ENCODE measurements at places on chromosomes 7 and 10.

DNA sequence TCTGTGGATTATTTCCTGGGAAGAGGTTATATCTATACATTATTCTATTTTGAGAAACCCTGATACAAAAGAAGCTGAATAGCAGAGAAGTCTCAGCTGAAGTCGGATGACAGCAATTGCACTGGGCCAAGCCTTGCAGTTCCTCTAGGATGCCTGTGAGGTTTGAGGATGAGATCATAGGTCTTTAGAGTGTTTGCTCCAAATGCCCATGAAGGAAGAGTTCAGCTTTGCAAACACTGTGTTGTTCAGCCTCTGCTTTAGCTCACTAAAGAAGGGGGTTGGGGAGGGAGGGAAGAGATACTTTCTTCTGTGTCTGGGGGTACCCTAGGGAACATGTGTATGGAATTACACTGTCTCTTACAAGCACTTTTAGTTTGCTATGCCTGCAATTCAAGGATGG lies 282.5 kb upstream of the NRP1 start:
- no peak for DNase-seq

DNA sequence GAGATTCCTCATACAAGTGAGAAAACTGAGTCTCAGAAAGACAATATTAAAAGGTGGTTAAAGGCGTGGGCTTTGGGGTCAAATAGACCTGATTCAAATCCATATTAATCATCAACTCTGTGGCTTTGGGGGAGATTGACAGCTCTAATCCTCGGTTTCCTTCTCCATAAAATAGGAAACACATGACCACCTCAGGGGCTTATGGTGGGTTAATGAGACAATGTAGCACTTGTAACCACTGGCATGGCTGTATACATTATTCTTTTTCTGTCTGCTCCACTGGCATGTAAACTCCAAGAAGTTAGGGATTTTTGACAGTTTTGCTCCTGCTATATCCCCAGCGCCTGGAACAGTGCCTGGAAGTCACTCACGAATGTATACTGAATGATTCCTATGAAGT lies 120.8 kb upstream of the GAD2 start:
- no peak for DNase-seq

DNA sequence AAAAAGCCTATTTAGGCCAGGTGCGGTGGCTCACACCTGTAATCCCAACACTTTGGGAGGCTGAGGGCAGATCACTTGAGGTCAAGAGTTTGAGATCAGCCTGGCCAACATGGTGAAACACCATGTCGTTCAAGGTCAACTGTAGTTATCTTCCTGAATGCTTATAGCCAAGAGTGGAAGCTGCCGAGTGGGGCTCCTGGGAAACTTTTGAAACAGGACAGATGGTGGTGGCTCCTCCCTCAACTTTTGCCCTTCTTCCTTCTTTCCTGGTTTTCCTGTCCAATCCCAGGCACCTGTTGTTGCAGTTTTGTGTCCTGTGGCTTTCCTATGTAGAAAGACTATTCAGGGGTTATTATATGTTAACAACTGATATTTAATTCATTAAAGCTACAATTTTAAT lies 8.7 kb upstream of the PPIA start:
- no peak for DNase-seq

DNA sequence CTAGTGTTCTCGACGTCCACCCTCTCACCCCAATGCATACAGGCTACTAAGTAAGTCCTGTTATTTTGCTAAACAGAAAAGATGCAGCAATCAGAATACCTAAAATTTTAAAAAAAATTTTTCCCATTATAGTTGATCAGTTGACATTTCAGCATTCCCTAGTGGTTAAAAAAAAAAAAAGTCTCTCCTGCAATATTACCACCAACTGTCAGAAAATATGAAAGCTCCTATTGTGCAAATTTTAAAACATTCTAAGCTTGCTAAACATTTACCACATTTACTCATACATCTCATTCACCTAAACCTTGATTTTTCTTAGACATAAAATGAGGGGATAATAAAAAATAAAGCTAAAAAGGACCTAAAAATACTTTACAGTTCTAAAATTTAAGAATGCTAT lies 165.6 kb downstream of the AVL9 start:
- no peak for DNase-seq

- no peak for DNase-seq
These were observed 22.6 kb downstream of the CHCHD3 start for GRCh38 chr7:133059263-133059662.

DNA sequence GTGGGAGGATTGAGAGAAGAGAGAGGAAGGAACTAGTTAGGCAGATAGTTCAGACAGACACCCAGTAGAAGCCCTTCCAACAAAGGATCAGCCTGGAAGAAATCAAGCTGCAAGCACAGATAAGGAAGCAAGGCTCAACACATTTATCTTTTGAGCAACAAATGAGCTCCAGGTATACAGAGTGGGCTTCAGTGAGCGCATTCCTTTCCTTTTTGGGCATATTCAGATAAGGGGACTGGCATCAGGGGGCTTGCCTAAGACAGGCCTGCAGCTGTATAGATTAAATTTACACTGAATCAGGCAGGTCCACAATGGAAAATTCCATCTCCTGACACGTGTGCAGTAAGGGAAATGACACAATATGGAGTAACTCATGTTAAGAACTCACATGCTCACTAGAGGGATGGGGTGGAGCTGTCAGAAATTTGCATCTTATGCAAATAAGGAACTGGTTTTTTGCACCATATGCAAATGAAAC lies 147.2 kb downstream of the AKR1D1 start:
- no peak for DNase-seq

DNA sequence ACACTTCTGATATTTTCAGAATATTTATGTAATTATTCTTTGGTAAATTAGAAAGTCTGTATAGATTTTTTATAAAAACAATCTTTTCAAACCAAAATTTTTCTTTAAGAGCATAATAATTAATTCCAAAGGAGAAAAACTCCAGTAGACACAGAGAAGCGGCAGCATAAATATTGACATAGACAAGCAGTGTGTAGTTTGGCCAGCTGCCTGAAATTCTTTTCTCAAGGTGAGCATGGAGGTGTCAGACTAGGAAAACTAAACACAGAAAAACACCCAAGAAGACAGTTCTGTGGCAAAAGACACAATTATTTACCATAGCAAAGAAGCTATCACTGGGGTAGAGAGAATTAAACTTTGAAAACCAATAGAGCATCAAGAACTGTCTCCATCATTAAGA lies 82.4 kb downstream of the KLF6 start:
- no peak for DNase-seq

Measured in activated T-cell treated with anti-CD3 and anti-CD28 coated beads, Interleukin-2, amount 50 U/mL, for 48 hours (primary cell).